ENCODE measurements at places on chromosomes 16 and 17.

- DNase-seq: no peak
Observed at GRCh38 chr17:73123606-73124320, 31.3 kb upstream of the SLC39A11 start.

DNA sequence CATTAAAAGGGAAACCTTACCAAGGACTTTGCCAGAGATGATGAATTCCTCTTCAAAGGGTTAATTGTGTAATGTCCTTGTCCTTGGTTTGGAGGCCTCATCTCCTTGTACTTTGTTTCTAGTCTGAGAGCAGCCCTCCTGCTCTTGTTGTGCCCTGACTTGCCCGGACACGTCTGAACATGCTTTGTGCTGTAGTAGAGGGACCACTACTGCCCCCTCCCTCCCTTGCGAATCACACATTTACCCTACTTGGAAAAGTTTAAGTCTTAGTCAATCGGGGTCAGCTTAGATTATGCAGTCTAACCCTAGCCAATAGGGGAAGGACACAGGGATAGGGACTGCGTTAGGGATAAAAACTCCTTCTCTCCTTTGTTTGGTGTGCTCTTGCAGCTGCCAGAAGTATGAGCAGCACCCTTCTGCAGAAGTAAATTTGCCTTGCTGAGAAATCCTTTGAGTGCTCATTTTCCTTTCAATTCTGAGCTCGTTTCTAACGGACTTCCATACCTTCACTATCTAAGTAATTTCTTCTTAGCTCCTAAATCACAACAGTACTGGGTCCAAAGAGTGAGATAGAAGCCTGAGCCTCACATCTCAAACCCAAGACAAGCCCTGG lies 26.4 kb upstream of the CLEC3A start:
- DNase-seq: no peak

GRCh38 chr16:82862057-82862456 lies 235.3 kb downstream of the CDH13 start:
- no peak for DNase-seq

DNA sequence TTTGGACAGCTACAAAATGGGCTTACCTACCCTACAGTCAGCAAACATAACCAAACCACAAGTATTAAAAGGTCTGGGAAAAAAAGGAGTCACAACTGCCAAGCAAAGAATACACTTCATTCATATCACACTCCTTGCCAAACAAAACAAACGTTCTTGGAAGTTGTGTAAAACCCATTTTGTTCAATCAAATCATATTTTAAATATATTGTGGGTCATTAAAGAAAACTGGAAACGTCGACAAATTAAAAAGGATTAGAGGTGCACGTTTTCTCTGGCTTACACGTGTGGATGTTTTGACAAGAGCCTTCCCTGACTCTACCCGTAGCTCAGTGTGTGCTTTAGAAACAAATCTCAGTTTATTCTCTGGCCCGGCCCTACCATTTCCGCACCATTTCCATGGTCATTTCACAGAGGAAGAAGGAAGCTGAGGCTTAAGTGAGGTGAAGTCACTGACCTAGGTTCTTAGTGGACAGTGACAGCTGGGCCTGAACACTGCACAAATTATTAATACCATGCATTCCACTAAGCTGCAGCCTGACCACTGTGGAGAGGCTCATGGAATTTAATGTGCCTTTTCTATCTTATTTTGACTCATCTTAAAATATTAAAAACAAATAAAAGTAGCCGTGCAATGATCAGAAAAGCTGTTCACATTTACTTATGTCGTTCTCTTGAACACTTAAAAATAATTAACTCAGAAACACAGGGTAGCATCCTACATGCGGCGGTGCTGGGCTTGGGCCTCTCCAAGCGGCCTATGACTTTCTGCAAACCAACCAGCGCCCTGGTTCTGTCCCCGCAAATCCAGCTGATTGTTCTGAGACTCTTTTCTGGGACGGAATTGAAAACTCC lies 968 bp downstream of the CEP112 start:
- peak; percentile 57 for DNase-seq

- DNase-seq: peak; percentile 23
Observed at GRCh38 chr17:15012351-15012980, 252.7 kb downstream of the PMP22 start.

DNA sequence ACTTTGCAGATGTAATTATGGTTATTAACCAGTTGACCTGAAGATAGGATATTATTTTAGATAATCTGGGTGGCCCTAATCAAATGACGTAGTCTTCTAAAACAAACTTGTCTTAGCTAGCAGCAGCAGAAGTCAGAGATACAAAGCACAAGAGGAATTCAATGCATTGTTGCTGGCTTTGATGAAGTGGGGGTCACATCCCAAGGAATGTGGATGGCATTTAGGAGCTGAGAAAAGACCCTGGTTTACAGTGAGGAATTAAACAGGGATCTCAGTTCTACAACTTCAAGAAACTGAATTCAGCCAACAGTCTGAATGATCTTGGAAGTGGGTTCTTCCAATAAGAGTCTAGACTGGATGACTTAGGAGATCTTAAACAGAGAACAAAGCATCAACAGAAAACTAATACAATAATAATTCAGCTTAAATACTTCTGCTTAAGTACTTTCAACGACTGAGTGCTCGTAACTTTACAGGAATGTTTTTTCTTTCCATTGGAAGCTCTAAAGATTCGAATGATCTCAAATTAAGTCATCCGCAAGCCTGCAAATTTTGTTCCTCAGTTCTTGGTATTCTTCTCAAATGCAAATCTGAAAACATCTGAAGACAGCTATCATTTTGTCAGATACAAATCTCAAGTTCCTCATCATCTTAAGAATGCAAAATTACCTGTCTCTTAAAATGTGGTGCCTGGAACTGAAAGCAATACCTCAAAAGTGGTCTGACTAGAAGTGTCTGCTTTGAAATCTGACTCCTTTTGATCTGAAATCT lies 3.3 kb downstream of the C16orf46 start:
- no peak for DNase-seq

DNA sequence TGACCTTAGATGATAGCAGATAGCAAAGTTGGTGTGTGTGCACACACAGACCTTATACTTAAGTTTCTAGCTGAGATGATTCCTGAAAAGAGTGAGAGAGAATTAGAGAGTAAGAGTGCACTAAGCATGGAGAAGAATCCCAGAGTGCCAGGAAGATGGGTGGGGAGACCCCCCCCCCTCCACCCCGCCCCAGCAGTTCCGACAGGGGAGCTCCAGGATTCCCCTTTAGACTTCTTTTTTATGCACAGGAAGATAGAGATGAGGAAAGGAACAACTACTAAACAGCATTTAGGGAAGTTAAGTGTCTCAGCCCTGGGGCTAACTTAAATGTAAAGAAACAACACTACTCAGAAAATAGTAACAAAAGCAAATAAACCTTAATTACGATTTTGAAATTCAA lies 878.0 kb upstream of the GOT2 start:
- DNase-seq: no peak

GRCh38 chr16:59328961-59329360 lies 594.8 kb upstream of the GOT2 start:
- no peak for DNase-seq

DNA sequence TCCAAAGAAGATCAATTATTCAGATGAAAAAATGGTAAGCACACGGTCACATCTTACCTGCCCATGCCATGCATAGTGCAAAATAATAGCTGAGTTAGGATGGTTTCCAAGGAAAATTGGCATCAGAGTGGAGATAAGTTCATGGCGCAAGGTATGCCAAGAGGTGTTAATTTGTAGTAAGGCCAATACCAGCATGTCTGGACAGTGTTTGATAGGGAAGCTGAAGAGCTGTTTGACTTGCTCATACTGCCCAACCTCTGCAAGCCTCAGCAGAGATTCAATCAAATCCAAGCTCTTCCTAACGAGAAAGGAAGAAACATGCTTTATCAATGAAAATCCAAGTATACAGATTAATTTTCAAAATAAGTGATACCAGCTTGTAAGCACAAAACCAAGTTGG lies 51.0 kb downstream of the CNOT1 start:
- no peak for DNase-seq

DNA sequence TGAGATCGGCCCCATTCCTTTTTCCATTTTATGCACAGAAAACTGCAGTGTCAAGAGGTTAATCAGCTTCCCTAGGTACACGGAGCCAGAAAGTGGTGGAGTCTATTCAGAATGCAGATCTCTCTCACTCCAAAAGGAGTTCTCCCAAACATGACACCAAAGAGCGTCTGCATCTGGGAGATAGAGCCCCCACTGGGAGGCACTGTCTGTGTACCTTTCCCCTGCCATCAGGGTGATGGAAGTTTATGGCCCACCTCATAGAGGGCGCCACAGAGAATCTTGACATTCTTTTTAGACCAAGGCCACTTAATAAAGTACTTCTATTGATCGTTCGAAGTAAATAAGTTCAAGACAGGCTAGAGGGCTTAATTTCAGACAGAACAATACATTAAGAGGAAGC lies 493.7 kb upstream of the ERCC4 start:
- DNase-seq: no peak

DNA sequence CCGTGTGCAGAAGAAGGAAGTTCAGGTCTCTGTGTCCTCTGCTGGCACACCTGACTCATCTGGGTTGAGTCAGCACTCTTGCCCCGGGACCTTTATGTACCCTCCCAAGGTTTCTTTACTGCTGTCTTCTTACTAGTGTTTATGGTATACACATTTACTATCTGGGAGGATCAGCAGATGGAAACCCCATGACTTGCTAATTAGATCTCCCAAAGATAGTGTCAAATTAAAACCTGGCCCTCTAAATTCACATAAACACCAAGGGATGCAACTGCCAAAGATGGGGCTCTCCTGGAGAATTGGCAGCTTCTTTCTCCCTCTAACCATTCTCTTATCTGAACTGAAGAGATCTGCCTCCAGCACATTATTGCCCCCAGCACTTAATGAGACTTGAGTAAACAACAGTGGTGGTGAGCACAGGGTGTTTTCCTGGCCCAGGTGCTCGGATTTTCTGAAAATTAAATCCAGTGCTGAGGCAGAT lies 718.1 kb upstream of the SOX9 start:
- DNase-seq: no peak

- no peak for DNase-seq
Observed at GRCh38 chr17:65254166-65254565, 117.0 kb downstream of the RGS9 start.

GRCh38 chr16:60217787-60218186 lies 1483.7 kb upstream of the GOT2 start:
- no peak for DNase-seq

DNA sequence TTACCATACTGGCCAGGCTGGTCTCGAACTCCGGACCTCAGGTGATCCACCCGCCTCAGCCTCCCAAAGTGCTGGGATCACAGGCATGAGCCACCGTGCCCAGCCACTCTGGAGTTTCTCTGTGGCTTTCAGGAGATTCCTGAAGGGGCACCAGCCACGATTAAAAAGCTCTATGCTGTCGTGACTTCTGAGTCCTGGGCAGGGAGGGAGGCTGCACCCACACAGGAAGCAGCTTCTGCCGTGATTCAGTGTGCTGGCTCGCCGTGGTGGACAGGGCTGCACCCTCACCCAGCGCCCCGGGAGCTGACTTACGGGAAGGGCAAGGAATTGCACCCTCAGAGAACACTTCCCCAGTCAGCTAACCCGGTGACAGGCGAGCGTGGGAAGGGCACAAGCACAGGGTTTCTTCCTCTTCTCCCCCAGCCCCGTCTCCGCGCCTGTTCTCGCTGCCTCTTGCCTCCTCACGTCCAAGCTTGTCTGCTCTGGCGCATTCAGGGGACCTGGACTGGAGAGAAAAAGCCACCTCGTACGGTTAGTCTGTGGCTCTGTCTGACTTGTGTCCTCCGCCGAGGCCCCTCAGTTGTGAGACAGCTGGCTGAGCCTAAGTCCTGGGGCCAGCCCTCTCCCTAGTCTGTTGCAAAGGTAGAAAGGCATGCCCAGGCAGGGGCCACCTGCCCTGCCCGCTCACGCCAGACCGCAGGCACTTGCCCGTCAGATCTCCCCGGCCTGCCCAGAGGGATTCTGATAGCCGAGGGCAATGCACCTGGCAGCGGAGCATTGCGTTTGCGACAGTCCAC lies 145.0 kb downstream of the SEC14L1 start:
- DNase-seq: peak; percentile 73
